Right lung (tissue), 10 donors: ENCODE measurements at places on chromosomes 6 and 20. TPM values are rescaled to one million over a fixed set of nuclear protein-coding genes. Genes with fewer than 3 reads are reported as not detected.

- DNase-seq, result no peak
Measured at GRCh38 chr20:14855171-14855570, 517.8 kb upstream of the FLRT3 start.

DNA sequence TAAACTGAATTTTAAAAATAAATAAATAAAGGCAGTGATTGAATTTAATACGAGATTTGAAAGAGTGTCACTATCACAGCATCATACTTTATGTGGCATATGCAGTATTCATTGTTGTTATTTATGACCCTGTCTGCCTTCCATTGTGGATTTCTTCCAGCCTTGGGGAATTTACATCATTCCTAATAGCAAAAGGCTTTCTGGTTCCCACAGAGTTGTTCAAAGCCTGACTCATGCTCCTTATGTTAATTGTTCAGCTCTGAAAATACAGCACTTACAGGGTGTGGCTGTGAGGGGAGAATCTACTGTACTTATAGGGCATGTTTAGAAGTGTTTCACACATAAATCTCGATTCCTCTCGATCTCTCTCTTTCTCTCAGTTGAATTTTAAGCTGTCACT lies 54.4 kb downstream of the JAG1 start:
- DNase-seq, result no peak

GRCh38 chr6:143859891-143860660 lies 4.2 kb upstream of the ZC2HC1B start:
- no peak for DNase-seq

The HTR1E gene
- 0.51 TPM for polyA plus RNA-seq

- no peak for DNase-seq
Measured at GRCh38 chr20:21640556-21640955, 64.9 kb upstream of the PAX1 start.

GRCh38 chr6:146795479-146796133 lies 196.8 kb downstream of the ADGB start:
- DNase-seq, result no peak

- DNase-seq, result no peak
Measured at GRCh38 chr6:3939964-3940363, 90.8 kb downstream of the FAM50B start.

The ANKRD6 gene
- 37.0 TPM for polyA plus RNA-seq

The VGLL2 gene
- polyA plus RNA-seq, result not detected

GRCh38 chr6:129686941-129687627 lies 22.9 kb downstream of the ARHGAP18 start:
- no peak for DNase-seq

The NKX2-4 gene
- not detected for polyA plus RNA-seq

DNA sequence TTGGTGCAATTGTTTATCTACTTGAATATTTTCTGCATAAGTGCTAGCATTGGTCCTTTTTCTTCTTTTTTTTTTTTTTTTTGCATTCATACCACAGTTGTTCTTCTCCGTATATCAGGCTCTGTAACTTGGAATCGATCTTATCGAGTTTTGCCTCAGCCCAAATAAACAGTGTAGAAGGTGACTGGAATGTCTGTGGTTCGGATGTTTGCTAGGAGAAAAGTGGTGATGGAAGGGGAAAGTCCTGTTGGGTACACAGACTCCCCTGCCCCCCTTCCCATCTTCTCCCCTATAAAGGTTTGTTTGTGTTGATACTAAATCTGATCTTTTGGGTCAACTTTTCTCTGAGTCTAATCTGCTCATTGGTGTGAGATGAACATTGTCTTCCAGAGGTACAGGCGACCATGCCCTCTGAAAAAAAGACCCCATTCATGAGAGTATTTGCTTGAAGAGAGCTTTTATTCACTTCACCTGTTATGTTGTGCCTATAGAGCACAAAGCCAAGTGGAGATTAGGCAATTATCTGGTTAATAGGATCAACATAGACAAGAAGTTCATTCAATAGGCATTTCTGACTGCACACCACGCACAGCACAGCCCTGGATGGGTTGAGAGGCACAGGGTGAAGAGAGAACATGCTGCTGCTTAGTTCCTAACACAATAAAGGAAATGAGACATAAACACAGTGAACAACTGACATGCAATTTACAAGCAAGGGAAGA lies 620.0 kb downstream of the PKHD1 start:
- no peak for DNase-seq

DNA sequence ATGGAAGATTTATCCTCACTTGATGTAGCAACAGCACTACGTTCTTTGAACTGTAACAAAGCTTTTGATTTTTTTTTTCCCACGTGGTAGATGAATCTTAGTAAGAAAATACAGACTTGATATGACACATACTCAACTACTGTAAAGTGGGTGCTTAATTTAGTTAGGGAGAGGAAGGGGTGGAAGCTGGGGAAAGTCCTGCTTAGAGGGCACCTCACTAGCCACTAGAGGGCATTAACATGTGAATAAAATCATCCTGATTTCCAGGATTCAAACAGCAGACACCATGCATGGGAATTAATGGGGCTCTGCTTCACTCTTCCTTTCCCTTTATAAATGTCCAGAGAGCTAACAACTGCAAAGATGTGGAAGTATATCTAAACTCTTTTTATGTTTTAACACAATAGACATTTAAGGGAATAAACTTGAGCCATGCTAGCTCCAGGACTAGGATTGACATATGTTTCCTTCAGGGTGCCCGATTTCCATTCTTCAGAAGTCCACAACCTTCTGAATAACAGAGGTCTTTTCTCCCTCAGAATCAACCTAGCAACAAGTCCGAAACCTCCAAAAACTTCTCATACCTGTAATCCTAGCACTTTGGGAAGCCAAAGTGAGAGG lies 250.1 kb downstream of the ATXN1 start:
- no peak for DNase-seq

DNA sequence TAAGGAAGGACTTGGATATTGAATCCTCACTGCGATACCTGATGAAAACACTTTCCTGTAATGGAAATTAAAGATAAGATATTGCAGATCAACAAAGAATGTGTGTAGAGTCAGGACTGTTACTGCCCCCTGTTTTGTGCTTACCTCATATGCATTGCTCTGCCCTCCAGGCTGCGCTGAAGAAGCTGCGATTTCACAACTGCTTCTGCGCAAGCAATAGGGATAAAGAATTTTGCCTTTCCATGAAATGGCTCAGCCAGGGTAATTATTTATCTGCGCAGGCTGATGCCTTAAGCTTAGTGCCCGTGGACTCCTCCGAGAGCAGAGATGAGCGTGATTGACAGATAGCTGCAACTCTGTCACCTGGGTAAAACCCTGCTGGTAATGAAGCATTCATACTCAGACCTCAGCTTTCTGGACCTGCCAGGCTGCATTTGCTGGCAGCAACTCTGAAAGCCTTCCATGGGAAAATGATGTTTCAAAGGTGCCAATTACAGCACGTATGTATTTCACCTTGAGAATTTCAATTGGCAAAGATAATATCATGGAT lies 370.6 kb downstream of the SAMD5 start:
- no peak for DNase-seq

GRCh38 chr6:135994857-135995544 lies 143.5 kb downstream of the PDE7B start:
- no peak for DNase-seq

- no peak for DNase-seq
Measured at GRCh38 chr6:166929542-166930189, 26.7 kb downstream of the RNASET2 start.

The HLA-DQB1 gene
- polyA plus RNA-seq, result 4.9 TPM

DNA sequence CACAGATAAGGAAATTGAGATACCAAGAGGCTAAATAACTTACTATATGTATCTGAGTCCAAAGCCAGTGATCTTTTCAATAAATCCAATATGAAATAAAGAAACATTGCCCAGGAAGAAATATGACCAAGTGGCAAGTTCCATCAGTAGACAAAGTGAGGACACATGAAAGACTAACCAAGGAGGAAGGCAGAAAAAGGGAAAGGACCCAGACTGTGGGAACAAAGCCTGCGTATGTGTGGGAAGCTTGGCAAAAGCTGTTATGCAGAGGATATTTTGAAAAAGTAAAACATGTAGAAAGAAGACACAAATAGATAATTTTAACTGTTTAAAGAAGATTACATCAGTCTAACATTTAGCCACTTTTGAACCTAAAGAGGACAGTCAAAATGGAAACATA lies 264.4 kb upstream of the PRDM1 start:
- DNase-seq, result no peak

DNA sequence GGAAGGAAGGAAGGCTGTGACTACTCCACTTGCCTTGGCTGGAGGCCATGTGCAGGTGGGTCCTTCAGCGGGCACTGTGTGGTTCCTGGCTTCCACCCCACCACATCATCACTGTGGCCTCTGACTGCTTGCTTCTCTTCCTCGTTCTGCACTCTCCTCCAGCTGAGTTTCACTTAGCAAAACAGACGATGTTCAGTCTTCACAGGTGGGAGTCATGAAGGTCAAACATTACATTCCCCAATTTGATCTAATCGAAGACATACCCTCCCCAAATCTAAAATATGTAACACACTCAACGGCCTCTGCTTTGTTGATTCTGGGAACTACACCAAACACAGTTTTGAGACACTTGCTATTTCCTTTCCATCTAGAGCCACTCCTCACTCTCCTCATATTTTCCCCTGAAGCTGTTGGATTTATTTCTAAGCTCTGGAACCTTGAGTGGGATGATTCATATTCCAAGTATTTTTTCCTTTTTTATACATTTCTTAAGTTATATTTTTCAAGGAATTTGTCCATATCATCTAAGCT lies 132.5 kb upstream of the FOXA2 start:
- DNase-seq, result peak; percentile 9

- DNase-seq, result no peak
Measured at GRCh38 chr6:98648211-98648914, 186.0 kb upstream of the POU3F2 start.

DNA sequence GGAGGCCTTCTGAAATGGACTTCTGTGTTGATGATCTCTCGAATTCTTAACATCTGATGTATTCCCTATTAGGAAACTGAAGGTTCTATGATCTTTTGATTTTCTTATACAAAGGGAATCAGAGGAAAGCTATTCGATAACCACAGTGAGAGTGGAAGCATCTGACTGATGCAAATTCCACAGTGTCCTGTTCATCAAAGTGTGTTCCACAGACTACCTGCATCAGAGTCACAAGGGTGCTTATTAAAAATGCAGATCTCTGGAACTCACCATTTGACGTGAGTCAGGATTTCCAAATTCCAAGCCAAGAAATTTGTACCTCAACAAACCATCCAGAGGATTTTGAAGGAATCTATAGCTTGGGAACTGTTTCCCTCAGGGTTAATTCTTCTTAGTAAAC lies 4.4 kb upstream of the MEP1A start:
- DNase-seq, result no peak

GRCh38 chr6:46422619-46423018 lies 68.6 kb downstream of the RCAN2 start:
- DNase-seq, result no peak

GRCh38 chr6:19715167-19715551 lies 122.0 kb upstream of the ID4 start:
- DNase-seq, result no peak

The CRISP2 gene
- 0.62 TPM for polyA plus RNA-seq

GRCh38 chr20:32080783-32081182 lies 28.7 kb upstream of the TM9SF4 start:
- DNase-seq, result no peak

- no peak for DNase-seq
Measured at GRCh38 chr20:5606350-5606749, 143.9 kb upstream of the SHLD1 start.

GRCh38 chr6:27617046-27617687 lies 144.3 kb upstream of the ZNF184 start:
- DNase-seq, result no peak

The SLC52A3 gene
- polyA plus RNA-seq, result 0.54 TPM

The SYCP2 gene
- 13.0 TPM for polyA plus RNA-seq

- DNase-seq, result no peak
Measured at GRCh38 chr20:62168061-62168460, 14.8 kb upstream of the MTG2 start.

DNA sequence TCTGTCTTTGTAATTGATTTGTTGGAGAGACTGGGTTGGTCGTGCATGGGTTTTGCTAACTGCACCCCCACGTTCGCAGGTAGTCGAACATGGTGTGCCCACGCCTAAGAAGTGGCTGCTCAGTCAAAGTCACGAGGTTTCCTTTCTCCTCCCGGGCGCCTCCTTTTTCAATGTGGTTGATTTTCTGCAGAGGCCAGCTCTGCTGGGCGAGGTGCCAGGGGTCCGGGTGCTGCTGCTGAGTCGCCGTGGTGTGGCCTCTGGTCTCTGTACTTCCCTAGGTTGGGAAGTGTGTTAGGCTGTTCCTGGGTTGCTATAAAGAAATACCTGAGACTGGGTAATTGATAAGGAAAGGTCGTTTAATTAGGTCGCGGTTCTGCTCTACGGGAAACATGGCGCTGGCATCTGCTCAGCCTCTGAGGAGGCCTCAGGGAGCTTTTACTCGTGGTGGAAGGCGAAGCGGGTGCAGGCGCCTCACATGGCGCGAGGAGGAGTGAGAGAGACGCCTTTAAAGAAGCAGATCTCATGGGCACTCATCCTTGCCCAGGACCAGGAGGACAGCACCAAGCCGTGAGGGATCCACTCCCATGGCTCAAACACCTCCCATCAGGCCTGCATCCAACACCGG lies 14.1 kb downstream of the OSBPL2 start:
- no peak for DNase-seq

- no peak for DNase-seq
Measured at GRCh38 chr6:90263633-90264032, 33.0 kb downstream of the BACH2 start.

The NOTCH4 gene
- 52.0 TPM for polyA plus RNA-seq
